Stimulated activated CD4-positive, alpha-beta T cell treated with anti-CD3 and anti-CD28 coated beads, Interleukin-1b, Interleukin-23, amount 100 ng/mL, for 24 hours (primary cell): ENCODE measurements at places on chromosomes 4 and X.

DNA sequence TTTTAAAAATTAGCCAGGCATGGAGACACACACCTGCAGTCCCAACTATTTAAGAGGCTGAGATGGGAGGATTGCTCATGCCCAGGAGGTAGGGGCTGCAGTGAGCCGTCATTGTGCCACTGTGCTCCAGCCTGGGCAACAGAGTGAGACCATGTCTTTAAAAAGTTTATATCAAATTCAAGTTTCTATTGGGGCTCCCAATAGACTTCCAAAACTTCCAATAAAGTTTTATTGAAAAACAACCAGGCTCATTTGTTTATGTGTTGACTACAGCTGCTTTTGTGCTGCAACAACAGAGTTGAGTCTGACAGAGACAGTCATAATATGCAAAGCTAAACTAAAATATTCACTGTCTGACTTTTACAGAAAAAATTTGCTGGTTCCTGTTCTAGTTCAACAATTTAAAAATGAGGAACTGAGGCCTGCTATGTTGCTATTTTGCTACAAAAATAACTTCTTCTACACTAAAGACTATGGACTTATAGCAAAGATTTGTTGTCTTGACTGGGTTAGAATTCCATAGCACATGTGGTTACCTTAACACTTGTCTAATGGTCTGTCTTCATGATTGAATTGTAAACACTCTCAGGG, 63.3 kb upstream of the RELL1 start:
- no peak for DNase-seq

GRCh38 chrX:132033166-132033565, 10.1 kb downstream of the STK26 start:
- no peak for DNase-seq

DNA sequence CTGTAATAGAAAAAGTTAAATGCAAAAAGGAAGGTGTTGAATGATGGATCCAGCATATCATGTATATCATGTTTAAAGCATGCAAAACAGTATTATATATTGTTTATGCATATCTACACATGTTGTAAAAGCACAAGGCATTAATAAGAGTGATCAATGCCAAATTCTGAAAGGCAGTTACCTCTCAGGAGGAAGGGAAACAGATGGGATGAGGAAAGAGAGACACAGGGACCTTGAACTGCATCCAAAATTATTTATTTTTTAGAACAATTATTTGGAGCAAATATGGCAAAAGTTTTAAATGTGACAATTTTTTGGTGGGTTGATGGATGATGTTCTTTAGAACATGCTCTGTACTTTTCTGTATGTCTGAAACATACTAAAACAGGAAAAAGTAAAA, 193.4 kb downstream of the CLCN4 start:
- DNase-seq, result no peak

DNA sequence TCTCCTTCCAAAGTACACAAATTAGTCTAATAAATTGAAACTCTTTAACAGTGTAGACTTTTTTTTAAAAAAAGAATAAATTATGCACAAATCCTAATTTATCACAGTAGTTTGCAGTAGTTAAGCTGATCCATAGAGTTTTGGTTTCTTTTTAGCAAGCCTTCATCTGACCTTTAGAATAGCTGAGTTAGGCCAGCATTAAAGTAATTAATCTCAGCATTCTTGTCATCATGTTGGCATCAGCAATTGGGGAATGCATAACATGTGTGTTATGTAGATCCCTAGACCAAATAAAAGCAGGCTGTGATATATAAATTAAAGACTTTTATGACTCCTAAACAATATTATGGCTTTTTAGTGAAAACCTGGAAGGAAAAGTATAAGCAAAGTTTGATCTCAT, 426.5 kb upstream of the PABPC4L start:
- DNase-seq, result no peak

GRCh38 chr4:96992443-96992842, 1150.8 kb downstream of the STPG2 start:
- no peak for DNase-seq

DNA sequence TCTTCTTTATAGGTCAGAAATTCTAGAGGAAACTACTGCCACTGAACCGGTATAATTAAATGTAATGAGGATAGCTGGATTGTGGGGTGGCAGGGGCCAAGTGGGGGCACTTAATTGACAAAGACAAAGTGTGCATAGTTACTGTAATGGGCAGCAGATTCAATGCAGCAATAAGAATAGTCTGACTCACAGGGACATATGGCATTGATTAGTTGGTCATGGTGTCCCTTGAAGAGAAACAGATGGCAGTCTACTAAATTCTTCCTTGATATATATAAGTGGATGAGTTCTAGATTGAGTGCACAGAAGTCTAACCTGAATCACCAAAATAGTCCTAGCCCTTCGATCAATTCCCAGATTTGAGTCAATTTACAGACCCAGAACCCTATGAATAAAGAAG, 31.6 kb downstream of the ETDC start:
- DNase-seq, result no peak

GRCh38 chr4:146567396-146567795, 45.7 kb upstream of the SLC10A7 start:
- DNase-seq, result no peak

GRCh38 chrX:124289443-124289842, 43.0 kb upstream of the TEX13D start:
- no peak for DNase-seq

- no peak for DNase-seq
Observed at GRCh38 chrX:13369256-13370030, 49.6 kb upstream of the ATXN3L start.

DNA sequence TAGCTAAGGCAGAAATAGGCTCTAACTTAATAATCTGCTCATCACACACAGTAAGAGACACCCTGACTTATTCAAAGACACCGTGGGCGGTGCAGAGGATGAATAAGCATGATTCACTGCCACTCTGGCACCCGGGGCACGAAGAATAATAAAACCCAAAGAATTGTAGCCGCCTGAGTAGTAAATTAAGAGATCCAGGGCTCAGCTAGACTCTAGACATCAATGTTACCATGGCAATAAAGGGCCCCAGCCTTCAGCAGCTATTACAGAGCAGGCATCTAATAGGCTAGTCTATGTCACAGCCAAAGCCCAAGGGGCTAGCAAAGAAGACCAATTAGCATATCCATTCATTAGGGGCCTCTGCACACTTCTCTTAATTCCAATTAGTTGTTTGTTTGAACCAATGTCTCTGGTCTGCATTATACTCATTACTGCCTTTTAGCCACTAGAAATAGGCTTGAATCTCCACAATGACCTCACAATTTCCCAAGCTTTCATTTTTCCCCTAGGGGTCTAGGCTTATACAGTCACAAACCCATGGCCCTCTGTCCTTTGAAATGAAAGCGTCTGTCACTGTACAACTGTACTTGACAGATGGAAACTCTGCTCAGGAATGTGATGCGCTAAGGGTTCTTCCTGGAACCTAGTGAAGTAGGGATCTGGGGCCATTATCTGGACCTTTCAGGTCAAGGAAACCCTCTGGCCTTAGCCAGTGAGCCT, 3.0 kb upstream of the ATP1B4 start:
- no peak for DNase-seq

DNA sequence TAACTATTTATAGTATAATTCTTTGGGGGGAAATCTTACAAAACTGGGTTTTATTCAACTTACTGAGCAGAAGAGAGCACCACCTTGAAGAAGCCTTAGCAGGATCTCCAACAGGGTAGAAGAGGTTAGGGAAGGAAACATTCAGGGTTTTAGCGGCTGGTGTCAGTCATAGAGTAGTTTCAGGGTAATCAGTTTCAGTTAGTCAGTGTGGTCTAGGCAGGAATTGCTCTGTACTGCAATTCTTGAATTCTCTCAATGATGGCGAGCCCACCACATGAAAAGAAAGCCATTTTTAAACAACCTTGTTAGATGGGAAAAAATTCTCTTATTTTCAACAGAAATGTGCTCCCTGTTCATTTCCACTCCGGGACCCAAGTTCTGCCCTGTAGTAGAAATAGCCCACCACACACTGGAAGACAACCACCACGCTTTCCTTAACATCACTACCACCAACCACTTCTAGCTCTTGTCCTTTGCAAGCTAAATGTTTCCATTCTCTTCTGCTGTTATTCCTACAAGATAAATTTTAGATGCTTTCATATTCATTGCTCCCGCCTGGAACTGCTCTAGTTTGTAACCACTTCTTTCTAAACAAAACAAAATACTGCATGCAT, 25.9 kb downstream of the COL25A1 start:
- no peak for DNase-seq

GRCh38 chrX:65871671-65872311, 168.1 kb downstream of the VSIG4 start:
- DNase-seq, result no peak

- DNase-seq, result no peak
Observed at GRCh38 chrX:16082470-16083085, 40.8 kb upstream of the GRPR start.

DNA sequence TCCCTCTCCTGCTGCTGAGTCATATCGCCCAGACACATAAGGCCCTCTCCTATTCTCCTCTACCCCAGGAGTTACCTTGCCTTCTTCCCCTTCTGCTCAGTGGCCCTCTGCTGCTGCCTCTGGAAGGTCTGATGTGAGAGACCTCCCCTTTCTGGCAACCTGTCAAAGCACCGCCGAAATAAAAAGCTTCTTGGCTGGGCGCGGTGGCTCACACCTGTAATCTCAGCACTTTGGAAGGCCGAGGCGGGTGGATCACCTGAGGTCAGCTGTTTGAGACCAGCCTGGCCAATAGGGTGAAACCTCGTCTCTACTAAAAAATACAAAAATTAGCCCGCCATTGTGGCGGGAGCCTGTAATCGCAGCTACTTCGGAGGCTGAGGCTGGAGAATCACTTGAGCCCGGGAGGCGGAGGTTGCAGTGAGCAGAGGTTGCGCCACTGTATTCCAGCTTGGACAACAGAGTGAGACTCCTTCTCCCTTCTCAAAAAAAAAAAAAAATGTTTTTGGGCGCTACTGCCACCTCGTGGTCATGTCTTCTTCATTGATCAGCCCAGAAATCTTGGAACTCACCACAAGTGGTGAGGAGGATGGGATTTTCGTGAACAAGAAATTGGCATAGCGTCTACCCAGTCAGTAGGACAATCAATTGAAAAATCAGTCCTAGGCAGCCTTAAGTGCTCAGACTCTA, 8.6 kb upstream of the ZXDA start:
- DNase-seq, result no peak

DNA sequence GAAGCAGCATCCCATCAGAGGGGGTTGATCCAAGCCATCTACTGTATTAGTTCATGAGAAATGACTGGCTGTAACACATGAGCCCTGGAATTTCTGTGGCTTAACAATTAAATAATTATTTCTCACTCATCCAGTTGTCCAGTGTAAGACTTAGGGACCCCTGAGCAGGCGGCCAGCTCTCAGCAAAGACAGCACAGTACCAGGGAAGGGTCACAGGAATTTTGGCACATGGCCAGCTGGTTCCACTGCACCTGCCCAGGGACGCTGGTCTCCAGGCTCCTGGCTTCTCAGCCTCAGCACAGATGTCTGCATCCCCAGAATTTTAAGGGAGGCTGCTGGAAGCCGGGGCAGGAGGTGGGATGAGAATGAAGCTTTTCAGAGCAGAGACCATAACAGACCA, 93.7 kb upstream of the DHRSX start:
- DNase-seq, result no peak

DNA sequence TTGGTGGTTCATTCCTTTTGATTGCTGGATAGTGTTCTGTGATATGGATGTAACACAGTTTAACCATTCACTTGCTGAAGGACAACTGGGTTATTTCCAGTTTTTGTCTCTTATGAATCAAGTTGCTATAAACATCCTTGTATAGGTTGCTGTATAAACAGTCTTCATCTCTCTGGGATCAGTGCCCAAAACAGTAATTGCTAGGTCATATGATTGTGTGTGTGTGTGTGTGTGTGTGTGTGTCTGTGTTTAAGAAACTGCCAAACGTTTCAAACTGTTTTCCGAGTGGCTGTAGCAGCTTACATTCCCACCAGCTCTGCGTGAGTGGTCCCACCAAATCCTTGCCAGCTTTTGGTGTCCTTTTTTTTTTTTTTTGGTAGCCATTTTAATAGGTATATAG, 60.4 kb downstream of the F11 start:
- DNase-seq, result no peak

DNA sequence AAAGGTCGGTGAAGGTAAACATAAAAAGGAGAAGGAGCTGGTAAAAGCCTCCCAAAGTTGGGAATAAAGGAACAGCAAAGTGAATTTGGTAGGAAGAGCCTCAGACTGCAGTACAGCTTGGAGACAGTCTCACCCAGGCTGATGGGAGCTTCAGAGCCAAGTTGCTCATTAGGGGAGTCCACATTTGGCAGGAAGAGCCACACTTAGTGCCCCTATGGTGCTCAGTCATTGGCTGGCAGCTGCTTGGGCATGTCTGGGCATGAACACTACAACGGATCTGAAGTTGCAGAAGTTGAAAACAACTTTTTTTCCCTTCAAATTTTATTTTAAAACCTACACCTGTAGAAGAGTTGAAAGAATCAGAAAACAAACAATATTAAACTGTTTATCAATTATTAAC, 2497.3 kb downstream of the ARAP2 start:
- no peak for DNase-seq

DNA sequence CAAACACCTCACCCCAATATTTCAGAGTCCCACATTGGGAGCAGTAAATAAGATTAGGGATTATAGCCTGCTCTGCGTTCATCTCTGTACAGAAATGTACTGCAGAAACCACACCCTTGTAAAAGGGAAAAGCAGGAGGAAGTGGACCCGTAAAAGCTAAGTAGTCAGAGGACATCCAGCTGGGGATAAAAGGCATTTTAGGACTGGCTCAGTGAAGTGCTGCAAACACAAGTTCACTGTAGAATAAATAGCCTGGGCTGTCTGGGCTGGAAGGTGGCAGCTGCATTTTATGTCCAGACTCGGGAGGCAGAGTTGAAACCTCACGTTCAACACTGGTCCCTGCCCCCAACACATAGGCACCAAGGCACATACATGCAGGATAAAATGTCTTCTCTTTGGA, 178.7 kb upstream of the FAT1 start:
- DNase-seq, result no peak

DNA sequence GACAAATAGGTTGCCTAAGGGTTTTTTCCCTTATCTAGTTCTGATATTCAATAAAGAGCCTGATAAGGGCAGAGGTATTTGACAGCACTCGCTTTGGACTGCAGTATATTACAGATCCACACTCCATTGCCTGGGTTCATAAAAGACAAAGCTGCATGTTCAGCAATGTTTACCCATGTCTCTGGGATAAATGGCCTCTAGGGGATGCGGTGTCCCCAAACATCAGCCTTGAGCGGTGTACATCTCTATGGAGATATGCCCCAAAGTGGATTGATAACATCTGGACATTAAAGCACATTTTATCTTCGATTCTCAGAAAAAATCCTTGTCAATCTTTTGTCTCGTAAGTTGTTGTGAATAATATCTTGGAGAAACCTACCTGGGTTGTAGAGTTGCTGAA, 660.8 kb upstream of the AADAT start:
- no peak for DNase-seq

- DNase-seq, result no peak
Observed at GRCh38 chr4:6715704-6716017, 313 bp upstream of the BLOC1S4 start.

GRCh38 chr4:52877036-52877435, 14.9 kb downstream of the RASL11B start:
- DNase-seq, result no peak

GRCh38 chr4:119124352-119124751, 11.3 kb upstream of the MYOZ2 start:
- no peak for DNase-seq

GRCh38 chrX:153793291-153793690, 884 bp downstream of the IDH3G start:
- DNase-seq, result no peak
